ENCODE measurements at places on chromosomes 2 and 18. TPM values are rescaled to one million over a fixed set of nuclear protein-coding genes. Genes with fewer than 3 reads are reported as not detected.

DNA sequence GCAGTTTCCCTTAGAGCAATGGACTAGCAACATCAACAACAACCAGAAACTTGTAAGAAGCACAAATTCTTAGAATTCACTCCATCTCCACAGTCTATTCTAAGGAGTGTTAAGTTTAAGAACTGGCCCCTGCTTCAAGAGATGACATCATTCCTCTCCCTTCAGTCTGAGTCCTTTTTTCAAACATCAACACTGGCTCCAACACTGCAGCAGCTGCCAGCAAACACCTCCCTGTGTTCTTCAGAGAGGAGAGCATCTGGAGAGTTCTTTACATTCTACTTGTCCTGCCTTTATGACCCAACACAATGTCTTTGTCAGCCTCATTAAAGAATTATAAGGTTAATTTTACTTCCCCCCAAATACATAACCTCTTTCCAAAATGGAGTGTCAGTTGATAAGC is 122.3 kb downstream of the HNMT start:
- no peaks in the 10 kb centered on the region for H3K27me3 ChIP-seq
- no peak overlapping the region for H3K27ac ChIP-seq
- H3K36me3 ChIP-seq = no peaks in the 10 kb centered on the region
- H3K4me1 ChIP-seq = no peaks in the 10 kb centered on the region
- H3K4me3 ChIP-seq = no peak overlapping the region
- no peak for DNase-seq

The EPB41L3 gene
- 0.10 TPM for total RNA-seq

The CHRNG gene
- total RNA-seq = not detected

The TFPI gene
- not detected for total RNA-seq

The HOXD8 gene
- not detected for total RNA-seq

GRCh38 chr2:206418968-206419367 is 24.4 kb upstream of the ADAM23 start:
- no peaks in the 10 kb centered on the region for H3K4me1 ChIP-seq
- H3K27me3 ChIP-seq = no peaks in the 10 kb centered on the region
- H3K4me3 ChIP-seq = no peak overlapping the region
- no peaks in the 10 kb centered on the region for H3K36me3 ChIP-seq
- no peak for DNase-seq

- peak overlapping the region; percentile 83 for H3K27ac ChIP-seq
- peaks cover 67% of the 10 kb centered on the region for H3K4me1 ChIP-seq
- peak overlapping the region; percentile 87 for H3K4me3 ChIP-seq
- H3K27me3 ChIP-seq = no peaks in the 10 kb centered on the region
- H3K36me3 ChIP-seq = peaks cover 64% of the 10 kb centered on the region
Measured at GRCh38 chr2:230418341-230419016, 2.5 kb downstream of the SP100 start.

GRCh38 chr2:104889291-104889959 is 35.5 kb downstream of the POU3F3 start:
- H3K27me3 ChIP-seq = no peaks in the 10 kb centered on the region
- no peak for DNase-seq
- H3K27ac ChIP-seq = no peak overlapping the region
- no peak overlapping the region for H3K4me3 ChIP-seq
- no peaks in the 10 kb centered on the region for H3K36me3 ChIP-seq

DNA sequence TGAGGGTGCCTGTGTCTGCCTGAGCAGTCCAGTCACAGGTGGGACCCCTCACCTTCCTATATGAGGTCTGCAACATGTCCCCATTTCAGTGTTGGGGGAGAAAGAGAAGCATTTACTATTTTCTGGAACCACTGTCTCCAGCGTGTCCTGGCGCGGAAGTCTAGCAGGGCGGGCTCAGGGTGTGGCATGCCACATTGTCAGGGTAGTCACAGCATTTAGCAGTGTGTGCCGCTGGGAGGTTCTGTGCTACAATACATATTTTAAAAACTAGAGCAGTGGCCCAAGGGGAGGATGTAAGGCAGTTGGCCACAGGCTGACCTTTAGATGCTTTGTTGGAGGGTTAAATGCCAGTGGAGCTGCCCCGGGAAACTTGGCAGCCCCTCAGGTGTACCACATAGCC is 12.5 kb downstream of the UBE2F start:
- peaks cover 74% of the 10 kb centered on the region for H3K4me1 ChIP-seq
- no peaks in the 10 kb centered on the region for H3K27me3 ChIP-seq
- DNase-seq = no peak
- no peak overlapping the region for H3K4me3 ChIP-seq

- DNase-seq = no peak
- H3K27me3 ChIP-seq = no peaks in the 10 kb centered on the region
- H3K4me1 ChIP-seq = no peaks in the 10 kb centered on the region
- H3K36me3 ChIP-seq = no peaks in the 10 kb centered on the region
- no peak overlapping the region for H3K4me3 ChIP-seq
Measured at GRCh38 chr2:23695890-23696751, 230.8 kb downstream of the ATAD2B start.

- no peaks in the 10 kb centered on the region for H3K27me3 ChIP-seq
- no peak for DNase-seq
- no peaks in the 10 kb centered on the region for H3K36me3 ChIP-seq
- H3K4me3 ChIP-seq = no peak overlapping the region
- no peak overlapping the region for H3K27ac ChIP-seq
Measured at GRCh38 chr2:137969418-137969765, 5.1 kb downstream of the HNMT start.

The NPC1 gene
- 35.0 TPM for total RNA-seq

GRCh38 chr18:72246076-72246475 is 298.1 kb downstream of the CBLN2 start:
- no peaks in the 10 kb centered on the region for H3K27me3 ChIP-seq
- H3K4me3 ChIP-seq = no peak overlapping the region
- no peak for DNase-seq
- H3K27ac ChIP-seq = no peak overlapping the region
- no peaks in the 10 kb centered on the region for H3K36me3 ChIP-seq
- H3K4me1 ChIP-seq = no peaks in the 10 kb centered on the region
